Activated T-helper 1 cell treated with anti-CD3 and anti-CD28 coated beads, Interleukin-12 subunit alpha, Interleukin-12 subunit beta, Interleukin-2, Interleukin-4 antibody, amounts not matched to agents 30 ng/mL and 10 ng/mL and 1 ng/mL, durations not matched to agents 14 hours and 24 hours and 36 hours (primary cell): ENCODE measurements at places on chromosomes 3 and 15.

- DNase-seq = no peak
These were observed 140.7 kb downstream of the FBLN2 start for GRCh38 chr3:13689373-13690260.

GRCh38 chr3:128280481-128281052 is 127.3 kb downstream of the EEFSEC start:
- DNase-seq = no peak

- no peak for DNase-seq
These were observed 12.8 kb downstream of the UBR1 start for GRCh38 chr15:43093026-43093425.

- DNase-seq = no peak
These were observed 257.5 kb downstream of the ZNF621 start for GRCh38 chr3:40782111-40782721.

GRCh38 chr3:10337323-10338163 is 16.6 kb upstream of the SEC13 start:
- no peak for DNase-seq

GRCh38 chr3:5466717-5467116 is 279.2 kb downstream of the EDEM1 start:
- DNase-seq = no peak

DNA sequence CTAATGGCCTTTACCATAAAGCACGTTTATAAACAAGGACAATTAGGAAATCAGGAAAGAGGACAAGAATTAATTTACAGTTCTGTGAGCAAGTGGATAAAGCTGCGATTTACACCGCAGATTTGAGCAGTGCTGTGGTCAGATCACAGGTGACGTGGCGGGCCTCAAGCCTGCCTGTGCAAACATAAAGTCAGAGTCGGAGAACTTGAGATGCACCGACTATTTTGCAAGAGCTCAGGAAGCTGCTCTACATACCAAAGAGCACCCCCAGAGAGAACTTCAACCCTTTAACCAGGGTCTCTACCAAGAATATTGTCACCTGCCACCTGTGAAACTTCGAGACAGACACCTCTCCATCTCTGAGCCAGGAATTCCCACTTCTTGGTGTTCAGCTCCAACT is 35.7 kb downstream of the MECOM start:
- DNase-seq = no peak

DNA sequence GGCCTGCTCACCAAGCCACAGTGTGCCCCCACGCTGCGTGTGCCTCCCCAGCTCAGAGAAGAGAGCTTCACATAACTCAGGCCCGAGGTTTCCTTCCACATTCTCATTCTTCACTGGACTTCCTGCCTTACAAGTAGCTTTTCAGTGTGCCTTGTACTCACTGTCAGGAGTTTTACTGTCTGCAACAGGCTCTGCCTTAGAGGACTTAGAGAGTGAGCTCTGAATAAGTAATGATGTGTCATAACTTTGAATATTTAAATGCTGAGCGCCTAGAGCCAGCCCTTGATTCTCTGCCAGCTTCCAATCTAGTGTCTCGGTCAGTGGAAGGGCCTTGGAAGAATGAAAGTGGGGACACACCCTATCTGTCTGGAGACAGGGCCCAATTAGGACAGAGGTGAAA is 41.8 kb downstream of the ITGB5 start:
- DNase-seq = no peak

GRCh38 chr15:74616366-74616939 is 817 bp downstream of the CLK3 start:
- peak; percentile 34 for DNase-seq

GRCh38 chr3:78919021-78919755 is 848.6 kb downstream of the ROBO1 start:
- DNase-seq = no peak

DNA sequence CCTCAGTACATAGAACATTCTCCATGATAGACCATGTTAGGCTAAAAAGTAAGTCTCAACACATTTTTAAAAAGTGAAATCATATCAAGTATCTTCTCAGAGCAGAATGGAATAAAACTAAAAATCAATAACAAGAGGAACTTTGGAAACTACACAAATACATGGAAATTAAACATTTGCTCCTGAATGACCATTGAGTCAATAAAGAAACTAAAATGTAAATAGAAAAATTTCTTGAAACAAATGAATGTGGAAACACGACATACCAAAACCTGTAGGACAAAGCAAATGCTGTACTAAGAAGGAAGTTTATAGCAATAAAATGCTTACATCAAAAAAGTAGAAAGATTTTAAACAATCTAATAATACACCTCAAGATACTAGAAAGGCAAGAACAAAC is 33.6 kb downstream of the NEK10 start:
- no peak for DNase-seq

DNA sequence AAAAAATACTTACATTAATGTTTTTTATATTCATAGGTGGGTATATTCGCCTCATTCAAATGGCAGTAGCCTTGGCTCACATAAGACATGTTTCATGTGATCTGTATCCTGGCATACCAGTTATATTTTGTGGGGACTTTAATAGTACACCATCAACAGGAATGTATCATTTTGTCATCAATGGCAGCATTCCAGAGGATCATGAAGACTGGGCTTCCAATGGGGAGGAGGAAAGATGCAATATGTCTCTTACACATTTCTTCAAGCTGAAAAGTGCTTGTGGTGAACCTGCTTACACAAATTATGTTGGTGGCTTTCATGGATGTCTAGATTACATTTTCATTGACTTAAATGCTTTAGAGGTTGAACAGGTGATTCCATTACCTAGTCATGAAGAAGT is 3.5 kb downstream of the PDE12 start:
- DNase-seq = no peak

GRCh38 chr15:98286200-98286599 is 325.7 kb downstream of the ARRDC4 start:
- DNase-seq = no peak

- DNase-seq = no peak
These were observed 216.2 kb downstream of the ITPR1 start for GRCh38 chr3:4709341-4709740.

DNA sequence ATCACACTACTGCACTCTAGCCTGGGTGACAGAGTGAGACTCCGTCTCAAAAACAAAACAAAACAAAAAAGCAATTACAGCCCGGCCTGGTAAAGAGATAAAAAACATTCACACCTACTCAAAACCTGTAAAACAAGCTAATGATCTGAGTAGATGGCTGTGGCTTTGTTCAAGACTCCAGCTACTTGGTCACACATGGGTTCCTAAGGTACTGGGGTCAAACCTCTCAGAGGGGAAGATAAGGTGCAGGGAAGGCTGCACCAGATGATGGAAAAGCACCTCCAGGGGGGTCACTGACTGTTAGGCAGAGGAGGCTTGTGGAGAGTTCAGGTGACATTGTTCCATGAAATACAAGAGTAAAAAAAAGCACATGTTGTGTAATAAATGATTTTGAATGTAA is 450.2 kb upstream of the WNT5A start:
- DNase-seq = no peak

DNA sequence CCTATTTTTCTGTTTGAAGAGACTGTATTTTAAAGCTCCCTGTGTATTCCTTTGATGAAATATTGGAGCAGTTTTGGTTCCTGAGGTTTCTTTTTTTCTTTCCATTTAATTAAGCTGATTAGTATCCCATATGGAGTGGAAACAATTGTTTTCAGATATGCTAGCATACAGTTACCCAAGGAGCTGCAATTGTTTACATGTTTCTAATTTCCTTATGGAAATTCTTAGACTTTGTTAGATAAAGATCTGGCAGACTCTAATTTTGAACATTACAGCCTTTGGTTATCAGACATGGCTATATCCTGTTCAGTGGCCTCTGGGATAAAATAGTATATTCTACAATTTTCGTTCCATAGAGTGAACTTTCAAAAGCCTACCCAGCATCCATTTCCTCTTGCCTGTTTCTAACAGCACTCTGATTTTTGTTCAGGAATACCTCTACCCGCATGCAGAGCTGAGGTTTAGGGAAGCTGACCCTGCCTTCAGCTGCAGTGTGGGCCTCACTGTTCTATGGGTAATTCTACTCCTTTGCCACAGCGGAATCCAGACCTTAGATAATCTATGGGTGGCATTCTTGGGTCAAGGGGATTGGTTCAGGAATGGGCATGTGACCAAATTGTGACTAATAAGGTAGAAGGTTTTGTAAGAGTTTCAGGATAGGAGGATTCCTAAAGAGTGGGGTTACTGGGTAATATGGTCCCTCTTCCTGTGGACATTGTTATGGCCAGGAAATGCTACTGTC is 161.1 kb upstream of the ANKRD28 start:
- DNase-seq = no peak

GRCh38 chr15:51093488-51093838 is 1.2 kb downstream of the TNFAIP8L3 start:
- no peak for DNase-seq

GRCh38 chr15:70084461-70084860 is 13.3 kb downstream of the TLE3 start:
- DNase-seq = no peak

GRCh38 chr3:157618886-157619285 is 115.7 kb upstream of the VEPH1 start:
- no peak for DNase-seq

GRCh38 chr15:77096138-77096537 is 25.2 kb upstream of the TSPAN3 start:
- no peak for DNase-seq

DNA sequence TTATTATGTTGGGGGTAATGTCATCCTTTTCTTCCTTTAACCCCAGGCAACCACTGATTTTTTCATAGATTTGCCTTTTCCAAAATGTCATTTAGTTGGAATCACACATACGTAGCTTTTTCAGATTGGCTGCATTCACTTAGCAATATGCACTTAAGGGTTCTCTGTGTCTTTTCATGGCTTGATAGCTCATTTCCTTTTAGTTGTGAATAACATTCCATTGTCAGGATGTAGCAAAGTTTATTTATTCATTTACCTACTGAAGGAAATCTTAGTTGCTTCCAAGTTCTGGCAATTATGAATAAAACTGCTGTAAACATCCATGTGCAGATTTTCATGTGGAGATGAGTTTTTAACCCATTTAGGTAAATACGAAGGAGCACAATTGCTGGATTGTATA is 125.4 kb downstream of the AGBL1 start:
- DNase-seq = no peak

DNA sequence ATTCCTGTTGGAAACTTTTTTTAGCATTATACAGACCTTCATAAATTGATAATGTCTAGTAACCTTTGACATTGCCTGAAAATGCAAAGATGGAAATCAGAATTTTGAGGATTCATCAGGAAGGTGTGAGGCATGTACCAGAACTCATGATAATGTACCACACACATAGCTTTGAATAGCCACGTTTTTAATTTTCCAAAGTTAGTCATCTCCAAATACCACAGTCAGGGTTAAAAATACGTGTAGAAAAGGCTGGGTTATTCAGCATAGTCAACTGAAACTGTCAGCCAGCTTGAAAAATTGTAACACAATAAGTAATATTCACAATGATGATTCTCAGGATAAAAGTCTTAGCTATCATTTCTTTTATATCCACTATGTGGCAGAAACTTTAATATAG is 102.0 kb upstream of the THRB start:
- DNase-seq = no peak

DNA sequence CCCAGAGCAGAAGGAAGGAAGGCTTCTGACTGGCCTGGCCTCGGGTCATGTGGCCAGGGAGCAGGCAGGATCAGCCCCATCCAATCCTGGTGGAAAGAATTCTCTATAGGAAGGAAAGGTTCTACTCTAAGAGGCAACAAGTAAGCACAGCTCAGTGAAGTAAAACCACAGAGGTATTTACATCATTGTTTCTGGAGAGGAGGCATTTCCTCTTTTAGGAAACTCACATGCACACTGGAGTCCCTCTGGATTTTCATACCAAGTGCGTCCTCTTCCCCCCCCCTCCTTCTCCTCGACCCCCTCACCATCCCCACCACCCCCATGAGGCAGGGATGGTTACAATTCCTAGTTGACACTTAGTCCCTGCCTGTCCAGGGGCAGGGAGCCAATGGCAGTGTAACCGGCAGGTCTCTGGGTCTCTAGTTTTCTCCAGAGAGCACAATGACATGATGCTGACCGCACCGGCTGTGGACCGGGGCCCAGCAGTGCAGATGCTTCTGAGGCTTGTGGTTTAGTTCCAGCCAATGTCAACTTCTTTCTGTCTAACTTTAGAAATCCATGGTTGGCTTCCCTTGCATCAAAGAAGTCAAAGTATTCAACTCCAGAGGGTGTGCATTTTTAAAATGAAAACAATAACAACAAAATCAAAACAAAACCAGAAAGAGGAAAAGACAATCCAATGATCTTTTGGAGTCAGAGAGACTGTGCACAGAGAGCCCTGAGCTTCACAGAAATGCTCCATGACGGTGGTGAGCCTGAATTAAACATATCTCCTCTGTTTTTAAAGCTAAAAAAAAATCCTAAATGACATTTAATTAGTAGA is 230.3 kb upstream of the TLE3 start:
- no peak for DNase-seq

GRCh38 chr3:186259612-186260383 is 102.2 kb downstream of the DGKG start:
- peak; percentile 37 for DNase-seq

DNA sequence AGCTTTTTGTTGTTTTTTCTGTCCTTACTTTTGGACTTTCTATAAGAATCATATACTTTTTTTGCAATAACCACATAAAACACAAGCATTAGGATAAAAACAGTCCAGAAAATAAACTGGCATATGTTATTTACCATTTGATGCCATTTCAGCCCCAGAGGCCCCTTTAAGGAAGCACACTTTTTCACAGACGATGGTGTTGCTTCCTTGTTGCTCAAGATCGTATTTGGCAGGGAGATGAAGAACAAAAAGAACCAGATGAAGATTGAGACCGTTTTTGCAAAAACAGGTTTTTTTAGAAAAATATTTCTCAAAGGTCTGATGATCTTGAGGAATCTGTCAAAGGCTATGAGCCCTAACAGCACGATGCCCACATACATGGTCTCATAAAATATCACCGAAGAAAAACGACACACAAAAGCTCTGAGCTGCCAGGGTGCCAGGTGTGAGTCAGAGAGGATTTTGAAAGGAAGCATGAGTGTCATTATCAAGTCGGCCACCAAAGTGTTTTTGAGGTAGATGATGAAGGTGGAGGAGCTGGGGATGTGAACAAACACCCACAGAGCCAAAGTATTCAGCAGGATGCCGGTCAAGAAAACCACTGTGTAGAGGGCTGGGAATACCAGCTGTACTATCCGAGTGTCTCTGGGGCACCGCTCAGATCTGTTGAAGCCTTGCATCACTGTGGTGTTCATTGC is 902 bp downstream of the P2RY13 start:
- no peak for DNase-seq

GRCh38 chr15:91116113-91117067 is 16.3 kb downstream of the SV2B start:
- no peak for DNase-seq

DNA sequence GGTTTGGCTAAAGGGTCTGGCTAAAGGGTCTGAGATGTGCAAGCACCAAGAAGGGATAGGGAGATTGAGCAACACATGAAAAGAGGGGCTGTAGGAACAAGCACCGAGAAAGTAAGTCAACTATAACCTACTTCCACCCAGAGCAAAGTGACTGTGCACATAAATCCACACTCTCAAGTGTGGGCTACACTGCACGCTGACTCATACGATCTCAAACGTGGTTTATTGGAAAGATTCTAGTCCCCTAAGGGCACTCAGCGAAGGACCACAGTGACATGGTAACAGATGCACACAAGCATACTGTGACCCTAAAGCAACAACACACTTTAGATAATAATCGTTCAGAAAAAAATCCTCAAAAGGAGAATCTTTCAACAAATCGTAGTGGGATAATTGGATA is 48.0 kb downstream of the EHHADH start:
- DNase-seq = no peak
